HFFc6 (cell line): ENCODE measurements at places on chromosomes 16 and 17. TPM values are rescaled to one million over a fixed set of nuclear protein-coding genes. Genes with fewer than 3 reads are reported as not detected.

DNA sequence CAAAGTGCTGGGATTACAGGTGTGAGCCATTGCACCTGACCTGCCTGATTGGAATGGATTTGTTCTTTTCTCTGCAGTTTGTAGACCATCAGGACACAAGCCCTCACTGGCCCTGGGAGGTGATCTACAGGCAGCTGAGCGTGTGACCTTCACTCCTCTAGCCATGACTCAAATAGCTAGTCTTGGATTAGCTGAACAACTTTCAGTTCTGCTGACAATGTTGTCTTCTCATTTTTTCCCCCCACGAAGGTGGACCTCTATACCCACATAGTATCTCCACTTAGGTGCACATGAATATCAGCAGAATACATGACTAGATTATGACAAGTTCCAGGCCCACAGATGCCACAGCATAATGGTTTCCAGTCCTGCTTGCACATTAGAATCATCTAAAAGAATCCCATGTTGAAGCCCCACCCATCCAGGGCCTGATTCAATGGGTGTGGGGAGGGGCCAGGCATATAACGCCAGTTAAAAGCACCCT lies 36.8 kb downstream of the HS3ST3B1 start:
- DNase-seq = no peak

GRCh38 chr16:55824473-55825000 lies 8.4 kb downstream of the CES1 start:
- no peak for DNase-seq

DNA sequence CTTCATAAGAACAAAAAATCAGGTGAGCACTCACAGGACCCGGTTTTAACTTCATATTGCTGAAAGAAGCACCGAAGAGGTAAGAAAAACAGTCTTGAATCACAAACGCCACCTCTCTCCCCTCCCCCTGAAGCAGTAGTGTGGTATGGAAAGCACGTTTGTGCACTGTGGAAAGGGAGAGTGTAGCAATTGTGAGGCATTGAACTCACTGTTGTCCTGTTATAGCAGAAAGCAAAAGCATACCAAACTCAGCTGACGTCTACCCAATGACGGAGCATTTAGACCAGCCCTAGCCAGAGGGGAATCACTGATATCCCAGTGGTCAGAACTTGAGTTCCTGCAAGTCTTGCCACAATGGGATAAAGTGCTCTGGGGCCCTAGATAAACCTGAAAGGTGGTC lies 98.8 kb downstream of the DYNLRB2 start:
- no peak for DNase-seq

- DNase-seq = no peak
Observed at GRCh38 chr17:50353600-50354195, 7.8 kb downstream of the XYLT2 start.

Gene PCGF2
- 57.0 to 64.7 TPM (median 59.7 TPM) in 3 replicates for total RNA-seq
